ENCODE measurements at places on chromosomes 2 and 18.

GRCh38 chr2:71888751-71889445, 258.8 kb downstream of the CYP26B1 start:
- no peak for DNase-seq

DNA sequence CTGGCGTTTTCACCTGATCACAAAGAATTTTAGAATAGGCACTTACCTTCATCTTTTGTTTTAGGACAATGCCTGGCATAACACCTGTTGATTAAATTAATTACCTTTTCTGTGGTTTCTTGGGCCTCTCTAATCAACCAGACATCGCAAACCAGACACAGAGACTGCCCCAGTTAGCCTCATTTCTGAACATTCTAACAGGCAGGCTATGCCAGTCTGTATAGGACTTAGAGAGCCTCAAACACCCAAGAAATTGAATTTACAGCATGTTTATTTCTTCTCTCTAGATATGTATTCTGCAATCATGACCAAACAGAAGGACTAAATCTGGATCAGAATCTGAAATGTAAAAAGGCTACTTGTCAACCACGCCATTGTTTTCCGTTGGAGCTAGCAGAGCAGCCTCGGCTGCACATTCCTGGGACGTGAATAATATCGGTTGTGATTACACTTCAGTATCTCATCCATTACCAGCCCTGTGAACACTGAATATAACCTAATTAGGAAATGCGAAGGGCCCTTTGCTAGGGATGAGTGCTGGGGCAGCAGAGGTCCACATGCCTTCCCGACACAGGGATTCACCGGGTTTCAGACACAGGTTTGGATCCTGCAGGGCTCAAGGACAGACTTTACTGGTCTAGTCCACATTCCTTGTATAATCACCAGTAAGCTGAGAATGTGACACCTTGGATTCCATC, 17.5 kb upstream of the CDC42EP3 start:
- no peak for DNase-seq

DNA sequence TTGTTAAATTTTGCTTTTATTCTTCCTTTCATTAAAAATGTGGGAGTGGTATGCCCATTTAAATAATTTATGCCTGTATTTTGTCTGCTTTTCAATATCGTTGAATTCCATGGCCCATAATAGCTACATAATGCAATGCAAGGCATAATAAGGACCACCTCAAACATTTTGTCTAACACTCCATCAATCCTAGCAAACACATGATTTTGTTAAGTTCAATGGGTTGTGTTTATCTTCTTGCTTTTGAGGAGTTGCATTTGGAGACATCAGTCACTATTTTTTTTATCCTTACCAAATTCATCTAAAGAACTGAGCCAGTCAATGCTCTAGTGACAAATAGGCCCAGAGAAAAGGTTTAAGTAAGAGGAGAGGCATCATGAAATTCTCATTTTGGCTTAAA, 145.5 kb downstream of the ZNF385B start:
- no peak for DNase-seq

- DNase-seq: no peak
These were observed 81.5 kb upstream of the LDLRAD4 start for GRCh38 chr18:13136904-13137669.

DNA sequence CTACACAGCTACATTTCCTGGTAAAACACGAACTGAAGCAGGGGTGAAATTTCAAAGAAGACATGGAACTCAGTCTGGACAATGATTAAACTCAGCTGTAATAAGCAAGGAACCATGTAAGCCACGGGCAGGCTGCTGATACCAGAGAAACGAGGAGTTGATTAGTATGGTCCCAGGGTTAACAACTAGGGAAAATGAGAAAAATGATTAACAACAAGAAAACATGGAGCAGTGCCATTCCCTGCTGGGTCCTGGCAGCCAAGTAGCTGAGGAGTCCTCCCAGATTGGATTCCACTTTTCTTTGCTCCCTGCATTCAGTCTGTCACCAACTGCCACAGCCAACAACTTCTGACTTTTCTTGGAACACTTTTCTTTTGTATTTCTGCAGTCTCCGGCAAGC, 517.0 kb upstream of the KLHL29 start:
- DNase-seq: no peak

DNA sequence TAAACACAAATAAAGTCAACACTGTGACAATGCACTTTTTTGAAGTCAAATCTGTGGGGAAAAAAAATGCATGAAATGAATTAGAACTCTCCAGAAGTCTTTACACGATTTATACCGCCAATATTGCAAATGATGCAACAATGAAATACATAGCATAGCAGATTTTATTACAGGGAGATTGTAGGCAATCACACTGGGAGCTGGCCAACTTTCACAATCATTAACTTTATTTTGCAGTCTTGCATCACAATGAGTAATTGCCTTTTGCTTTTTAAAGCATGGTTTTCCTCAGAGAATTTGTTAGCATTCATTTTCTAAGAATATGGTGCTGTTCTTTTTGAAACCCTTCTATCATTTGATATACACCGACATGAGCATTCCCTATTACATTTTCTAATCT, 366.4 kb upstream of the FSIP2 start:
- no peak for DNase-seq

DNA sequence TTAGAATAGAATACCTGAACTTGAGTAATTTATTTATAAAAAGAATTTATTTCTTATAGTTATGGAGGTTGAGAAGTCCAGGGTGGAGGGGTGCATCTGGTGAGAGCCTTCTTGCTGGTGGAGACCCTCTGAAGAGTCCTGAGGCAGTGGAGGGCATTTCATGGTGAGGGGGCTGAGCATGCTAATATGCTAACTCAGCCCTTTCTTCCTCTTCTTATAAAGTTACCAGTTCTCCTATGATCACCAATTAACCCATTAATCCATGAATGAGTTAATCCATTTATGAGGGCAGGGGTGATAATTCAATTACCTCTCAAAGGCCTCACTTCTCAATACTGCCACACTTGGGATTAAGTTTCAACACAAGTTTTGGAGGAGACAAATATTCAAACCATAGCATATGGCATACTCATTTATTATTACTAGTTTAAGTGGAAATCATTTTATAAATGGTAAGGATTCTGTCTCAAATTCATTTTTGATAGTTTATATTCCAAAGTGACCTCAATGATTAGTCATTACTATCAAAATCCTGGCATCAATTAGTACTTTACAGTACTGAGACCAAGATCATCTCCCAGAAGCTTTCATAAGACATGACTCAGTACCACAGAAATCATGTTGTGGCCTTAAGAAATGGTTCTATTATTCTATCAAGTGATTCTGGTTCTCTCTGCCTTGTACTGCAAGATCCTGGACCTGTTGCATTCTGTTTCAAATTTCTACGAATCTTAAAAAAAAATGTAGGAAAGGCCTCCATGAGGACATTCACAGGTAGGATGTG, 5.5 kb downstream of the ZNF396 start:
- no peak for DNase-seq

- DNase-seq: no peak
These were observed 2.5 kb upstream of the ANO7 start for GRCh38 chr2:241185961-241186360.

GRCh38 chr2:149188291-149188690, 142.1 kb upstream of the LYPD6 start:
- DNase-seq: no peak

- DNase-seq: no peak
These were observed 15.9 kb upstream of the ZBTB14 start for GRCh38 chr18:5311301-5311989.

- DNase-seq: no peak
These were observed 62.9 kb downstream of the ZNF521 start for GRCh38 chr18:25289001-25289631.

DNA sequence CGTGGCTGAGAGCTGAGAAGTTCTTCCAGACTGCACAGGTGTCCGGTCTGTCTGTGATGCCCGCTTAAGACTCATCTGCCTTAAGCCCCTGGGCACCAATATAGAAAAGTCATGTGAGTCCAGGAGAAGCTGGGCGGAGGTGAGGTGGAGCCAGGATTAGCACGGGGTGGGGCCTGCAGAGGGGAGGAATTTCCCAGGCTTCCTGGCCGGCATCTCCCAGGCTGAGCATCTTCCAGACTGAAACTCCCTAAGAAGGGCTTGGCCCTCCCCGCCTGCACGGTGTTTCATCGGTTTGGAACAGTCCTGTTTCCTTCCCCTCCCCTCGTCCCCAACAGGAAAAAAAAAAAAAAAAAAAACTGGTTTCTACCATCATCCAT, 270.3 kb downstream of the ATAD2B start:
- DNase-seq: no peak

- DNase-seq: no peak
These were observed 32.9 kb upstream of the SPTBN1 start for GRCh38 chr2:54423213-54423612.

DNA sequence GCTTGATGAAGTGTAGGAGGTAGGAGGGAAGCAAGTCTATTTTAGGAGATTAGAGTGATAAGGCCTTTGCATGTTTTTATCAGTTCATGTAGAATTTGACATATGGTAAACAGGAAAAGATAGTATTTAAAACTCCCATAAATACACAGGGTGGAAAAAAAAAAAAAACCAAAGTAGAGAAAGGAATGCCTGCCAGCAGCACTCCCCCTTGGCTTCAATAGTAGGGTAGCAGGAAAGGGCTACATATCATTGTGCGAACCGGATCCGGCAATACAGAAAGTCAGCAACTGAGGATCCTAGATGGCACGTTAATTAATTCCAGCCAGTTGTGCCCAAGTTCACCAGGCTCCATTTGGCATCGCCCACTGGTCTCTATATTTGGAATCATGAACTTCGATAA, 159.6 kb upstream of the SMIM21 start:
- no peak for DNase-seq

DNA sequence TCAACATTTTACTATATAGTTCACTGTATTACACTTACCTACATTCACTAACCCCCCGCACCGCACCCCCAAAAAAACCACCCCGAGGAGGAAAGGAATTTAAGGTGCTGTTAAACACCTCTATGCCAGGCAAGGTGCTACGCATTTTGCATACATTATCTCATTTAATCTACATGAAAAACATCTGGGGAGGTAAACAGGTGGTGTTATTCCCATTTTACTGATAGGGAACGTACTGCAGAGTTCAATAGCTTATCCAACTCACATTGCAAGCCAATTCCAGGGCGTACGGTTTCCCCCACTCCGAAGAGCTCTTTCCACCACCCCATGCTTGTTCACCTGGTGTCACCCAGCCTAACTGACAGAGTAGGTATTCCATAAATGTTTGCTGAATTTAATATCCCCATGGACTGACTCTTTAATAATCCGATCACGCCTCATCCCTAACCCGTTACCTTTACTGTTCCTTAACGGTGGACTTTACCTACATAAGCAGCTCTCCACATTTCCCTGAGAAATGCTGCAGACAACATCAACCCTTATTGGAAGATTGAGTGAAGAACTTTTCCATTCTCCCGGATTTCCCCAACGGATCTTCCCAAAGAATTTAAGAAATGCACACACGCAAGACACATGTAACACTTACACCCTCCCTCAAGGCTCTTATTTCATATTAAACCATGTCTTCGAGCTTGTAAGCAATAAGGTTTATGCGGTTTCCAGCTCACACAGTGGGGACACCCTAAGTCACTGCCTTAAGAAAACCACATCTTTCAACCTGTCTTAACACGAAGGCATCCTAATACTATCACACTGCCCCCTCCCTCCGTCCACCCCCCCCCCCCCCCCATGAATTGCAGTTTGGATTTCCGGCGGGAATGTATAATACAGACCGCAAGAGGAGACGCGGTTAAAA, 1.2 kb downstream of the RAPH1 start:
- DNase-seq: no peak

DNA sequence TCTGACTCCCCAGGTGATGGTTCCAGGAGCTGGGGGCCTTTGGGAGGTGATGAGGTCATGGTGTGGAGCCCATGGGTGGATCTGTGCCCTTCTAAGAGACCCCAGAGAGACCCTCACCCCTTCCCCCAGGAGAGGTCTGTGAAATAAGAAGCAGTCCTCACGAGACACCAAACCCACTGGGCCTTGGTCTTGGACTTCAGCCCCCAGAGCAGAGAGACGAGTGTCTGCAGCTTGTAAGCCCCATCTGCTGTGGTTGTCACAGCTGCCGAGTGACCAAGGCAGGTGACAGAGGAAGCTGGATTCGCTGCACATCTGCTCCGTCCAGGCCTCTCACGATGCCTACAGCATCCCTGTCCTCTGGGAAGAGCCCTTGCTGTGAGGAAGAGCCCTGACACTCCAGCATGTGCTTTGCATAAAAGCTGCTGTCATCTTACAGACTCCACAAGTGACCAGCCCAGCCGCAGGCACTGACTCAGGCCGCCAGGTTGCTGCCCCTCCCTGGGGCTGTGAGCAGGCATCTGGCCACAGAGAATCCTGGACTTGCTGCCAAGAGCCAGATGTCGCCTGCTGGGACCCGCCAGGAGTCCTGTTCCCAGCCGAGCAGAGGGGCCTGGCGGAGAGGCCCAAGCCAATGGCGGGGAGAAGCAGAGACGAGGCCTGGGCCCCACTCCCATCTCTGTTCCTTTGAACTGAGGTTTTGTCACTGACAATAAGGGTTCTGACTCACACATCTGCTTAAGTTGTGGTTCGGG, 150.8 kb downstream of the PXDN start:
- no peak for DNase-seq

DNA sequence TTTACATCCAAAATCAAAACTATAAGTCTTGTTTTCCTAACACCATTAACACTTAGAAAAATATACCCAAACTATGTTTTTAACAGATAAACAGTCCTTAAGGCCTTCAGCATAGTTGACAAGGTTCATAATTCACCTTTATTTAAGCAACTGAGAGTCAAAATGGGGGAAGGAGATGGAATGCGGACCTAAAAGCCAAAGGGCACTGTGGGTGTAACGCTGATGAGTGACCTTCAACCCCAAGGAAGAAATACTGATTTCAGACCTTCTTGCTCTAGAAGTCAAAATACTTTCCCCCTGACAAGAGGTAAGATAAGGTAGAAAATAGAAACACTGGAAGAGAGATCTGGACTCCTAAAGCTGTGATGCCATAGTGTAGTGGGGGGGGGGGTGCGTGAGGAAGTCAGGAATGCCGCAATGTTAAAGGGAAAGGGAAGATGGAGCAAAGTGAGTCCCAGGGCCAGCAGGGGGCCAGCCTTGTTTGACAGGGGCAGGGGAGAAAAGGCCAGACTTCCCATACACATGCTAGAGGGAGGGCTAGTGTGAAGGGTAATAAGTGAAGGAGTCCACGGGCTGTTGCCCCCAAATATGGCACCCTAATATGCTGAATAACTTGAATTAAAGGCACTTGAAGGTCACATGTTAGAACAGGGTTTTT, 31.4 kb downstream of the CCDC93 start:
- no peak for DNase-seq

- DNase-seq: no peak
These were observed 166.2 kb downstream of the PHLPP1 start for GRCh38 chr18:62881509-62882016.

DNA sequence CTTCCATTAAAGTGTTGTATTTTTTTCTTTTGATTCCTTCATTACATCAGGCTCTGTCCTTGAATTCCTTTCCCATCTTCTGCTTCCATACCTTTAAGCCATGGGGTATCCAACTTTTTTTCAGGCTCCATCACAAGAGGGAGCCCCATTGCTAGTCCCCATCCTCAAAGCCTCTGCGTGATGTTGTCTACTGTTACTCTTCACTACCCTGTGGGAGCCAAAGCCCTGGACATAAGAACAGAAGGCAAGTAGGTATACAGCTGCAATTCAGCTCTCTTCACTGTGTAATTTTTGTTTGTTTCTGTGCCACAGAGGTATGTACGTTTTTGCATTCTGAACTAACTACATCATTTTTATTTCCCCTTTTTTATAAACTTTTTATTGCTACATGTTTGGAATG, 36.6 kb upstream of the CCNYL1 start:
- no peak for DNase-seq

- DNase-seq: no peak
These were observed 36.0 kb upstream of the TANK start for GRCh38 chr2:161124201-161124600.

- DNase-seq: no peak
These were observed 587 bp upstream of the MTIF2 start for GRCh38 chr2:55269645-55269990.

- no peak for DNase-seq
These were observed 16.8 kb downstream of the TMEM17 start for GRCh38 chr2:62489162-62489561.

Measured in 8988T (cell line).